ENCODE measurements at places on chromosomes 7 and 10.
A peak's percentile ranks its signal among the peaks of the same experiment; 100 is the strongest.

- peak; percentile 80 for DNase-seq
These were observed 4.6 kb downstream of the DENND11 start for GRCh38 chr7:141697211-141697871.

DNA sequence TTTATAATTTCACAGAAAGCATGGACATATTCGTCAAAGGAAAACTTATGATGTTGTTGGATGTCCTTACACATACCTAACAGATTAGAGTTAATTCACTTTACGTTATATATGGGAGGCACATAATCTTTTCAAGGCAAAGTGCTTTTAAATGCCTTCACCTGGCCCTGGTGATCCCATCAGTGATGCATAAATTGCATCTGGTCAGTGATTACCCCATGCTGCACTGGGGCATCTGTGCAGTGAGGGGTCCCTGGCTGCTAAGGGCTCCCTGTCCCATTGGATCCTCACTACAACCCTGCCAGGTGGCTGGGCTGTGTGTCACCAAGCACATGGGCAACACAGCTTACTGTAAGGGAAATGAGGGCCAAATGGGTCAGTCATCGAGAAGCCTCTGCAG lies 441.1 kb downstream of the RPS24 start:
- DNase-seq: no peak

GRCh38 chr10:115065801-115066200 lies 27.4 kb upstream of the ATRNL1 start:
- DNase-seq: no peak

- DNase-seq: peak; percentile 30
These were observed at the start of gene RBM20 for GRCh38 chr10:110643653-110644597. TSS of gene RBM20 (plus strand) at chr10:110644336. CDS start at chr10:110644455, 119 bp downstream.

DNA sequence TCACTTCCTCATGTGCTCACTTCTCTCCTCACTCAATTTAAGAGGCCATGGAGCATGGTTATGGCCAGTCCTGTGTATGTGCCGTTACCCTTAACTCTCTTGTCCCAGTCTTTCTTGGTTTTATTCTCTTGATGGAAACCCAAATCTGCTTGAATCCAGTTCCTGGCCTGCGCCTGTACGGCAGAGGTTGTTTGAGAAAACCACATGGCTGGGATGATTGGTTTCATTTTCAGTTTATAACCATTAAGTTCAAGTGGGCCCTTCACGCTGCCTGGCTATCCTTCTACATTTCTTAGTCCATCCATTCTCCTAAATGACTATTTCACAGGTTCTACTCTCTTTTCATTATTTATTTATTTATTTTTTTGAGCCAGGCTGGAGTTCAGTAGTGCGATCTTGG lies 1.6 kb upstream of the ZNF239 start:
- DNase-seq: no peak

DNA sequence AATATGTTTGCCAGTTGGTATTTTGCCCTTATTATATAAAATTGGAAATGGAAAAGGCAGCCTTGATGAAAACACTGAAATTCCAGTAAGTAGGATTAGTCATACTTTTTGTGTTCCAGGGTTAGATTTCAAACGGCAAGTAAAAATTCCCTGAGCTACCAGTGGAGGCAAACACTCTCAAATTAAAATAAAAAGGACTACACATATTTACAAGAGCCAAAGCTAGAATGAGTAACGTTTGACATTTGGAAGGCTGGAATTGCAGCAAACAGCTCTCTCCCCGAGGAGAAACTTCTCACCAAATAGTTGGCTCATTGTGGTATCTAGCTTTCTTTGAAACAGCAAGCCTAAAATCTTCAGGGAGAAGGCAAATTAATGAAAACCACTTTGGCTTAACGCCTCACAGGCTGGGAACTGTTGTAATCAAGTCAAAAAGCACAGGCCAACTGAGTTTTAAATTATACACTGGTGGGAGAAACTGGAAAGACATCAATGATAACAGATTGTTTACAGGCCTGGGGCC lies 288.4 kb downstream of the SNX13 start:
- no peak for DNase-seq

- DNase-seq: no peak
These were observed 90.7 kb downstream of the CALD1 start for GRCh38 chr7:134870156-134870555.

- DNase-seq: no peak
These were observed 70.8 kb downstream of the NKX6-2 start for GRCh38 chr10:132714986-132715775.

DNA sequence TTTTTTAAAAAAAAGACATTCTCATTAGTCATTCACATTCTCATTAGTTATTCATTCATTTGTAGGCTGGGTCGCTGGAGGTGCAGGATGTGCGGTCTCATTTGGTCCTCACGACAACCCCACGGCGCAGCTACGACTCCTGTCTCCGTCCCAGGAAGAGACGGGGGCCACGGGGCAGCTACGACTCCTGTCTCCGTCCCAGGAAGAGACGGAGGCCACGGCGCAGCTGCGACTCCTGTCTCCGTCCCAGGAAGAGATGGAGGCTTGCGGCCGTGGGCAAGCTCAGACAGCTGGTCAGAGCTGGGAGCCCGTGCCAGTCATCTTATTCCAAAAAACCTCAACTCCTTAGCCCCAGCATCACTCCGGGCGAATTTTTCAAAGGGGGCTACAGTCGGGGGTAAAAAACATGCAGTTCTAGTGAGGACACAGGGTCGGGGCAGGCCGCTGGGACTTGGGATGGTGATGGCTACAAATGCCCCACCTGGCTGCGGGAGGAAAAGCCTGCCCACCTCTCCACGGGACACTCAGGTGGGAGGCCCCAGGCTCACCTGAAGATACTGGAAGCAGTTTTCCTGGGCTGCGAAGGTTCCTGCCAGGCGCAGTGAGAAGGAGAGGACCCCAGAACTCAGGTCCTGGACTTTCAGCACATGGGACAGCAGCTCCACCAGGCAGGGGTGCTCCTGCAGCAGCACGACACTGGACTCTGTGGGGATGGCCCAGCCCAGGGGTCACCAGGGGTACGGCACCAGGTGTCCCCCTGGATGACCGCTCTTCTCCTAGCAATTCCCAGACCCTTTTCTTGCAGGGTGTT lies 8.3 kb downstream of the BRAT1 start:
- DNase-seq: no peak

GRCh38 chr10:72276421-72277339 lies 3.0 kb downstream of the DDIT4 start:
- DNase-seq: no peak

DNA sequence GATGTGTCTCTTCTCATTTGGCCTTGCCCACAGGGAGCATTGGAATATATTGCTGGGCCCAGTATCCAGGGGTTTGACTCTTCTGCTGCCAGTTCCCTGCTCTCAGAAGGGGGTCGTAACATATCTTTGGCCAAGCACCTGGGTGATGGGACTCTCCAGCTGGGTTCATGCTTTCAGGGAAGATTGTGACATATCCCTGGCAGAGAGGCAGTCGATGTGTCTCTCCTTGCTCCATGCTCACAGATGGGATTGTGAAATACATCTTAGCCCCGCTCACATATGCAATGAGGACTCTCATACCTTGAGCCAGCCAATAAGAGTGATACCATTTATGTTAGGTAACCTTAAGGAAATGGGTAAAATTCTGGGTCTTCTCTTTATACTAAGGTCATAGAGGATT lies 39.2 kb upstream of the ZNF680 start:
- DNase-seq: no peak

- no peak for DNase-seq
These were observed 65.6 kb downstream of the SLC29A4 start for GRCh38 chr7:5348134-5349004.

DNA sequence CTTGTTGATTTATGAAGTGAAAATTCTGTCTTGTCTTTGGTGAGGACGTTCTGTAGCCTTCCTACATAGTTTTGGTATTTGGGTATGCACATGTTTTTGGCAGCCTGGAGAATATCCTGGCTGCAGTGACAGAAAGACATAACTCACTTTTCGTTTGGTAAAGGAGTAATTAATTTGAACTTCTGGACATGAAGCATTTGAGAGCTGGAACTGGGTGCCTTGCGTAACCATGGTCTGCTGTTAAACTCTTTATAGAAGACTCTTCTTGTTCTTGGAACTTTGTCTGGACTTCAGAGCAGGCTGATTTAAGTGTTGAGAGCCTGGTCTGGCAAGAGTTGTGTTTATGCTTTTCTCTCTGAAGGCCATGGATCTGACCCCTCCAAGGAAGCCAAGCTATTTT lies 231.3 kb downstream of the LRMDA start:
- no peak for DNase-seq

DNA sequence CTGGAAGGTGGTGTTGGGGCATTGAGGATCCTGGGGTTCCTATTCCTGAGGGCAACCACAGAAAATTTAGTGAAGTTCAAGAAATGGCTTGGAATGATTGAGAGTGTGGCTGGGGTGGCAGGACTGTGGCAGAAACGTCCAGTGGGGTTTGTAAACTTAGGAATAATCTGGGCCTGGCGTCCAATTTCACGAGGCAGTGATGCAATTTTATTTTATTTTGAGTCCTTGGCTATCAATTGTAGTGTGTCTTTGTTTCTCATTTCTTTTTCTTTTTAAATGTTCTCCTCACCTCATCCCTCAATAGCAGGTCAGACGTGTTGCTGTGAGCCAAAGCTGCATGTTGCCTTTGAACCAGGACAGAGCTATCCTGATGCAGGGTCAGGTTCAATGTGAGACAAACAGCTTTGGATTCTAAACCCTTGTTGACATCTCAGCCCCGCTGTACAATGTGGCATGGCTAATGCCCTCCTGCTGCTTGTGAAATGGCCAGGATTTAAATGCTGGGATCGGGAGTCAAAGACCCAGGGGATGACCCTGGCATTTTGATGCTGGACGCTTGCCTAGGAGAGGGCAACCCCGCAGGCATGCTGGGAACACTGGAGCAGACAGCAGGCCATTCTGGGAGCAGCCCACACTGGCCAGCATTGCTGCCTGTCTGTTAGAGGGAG lies 64.8 kb downstream of the RBM20 start:
- DNase-seq: no peak

DNA sequence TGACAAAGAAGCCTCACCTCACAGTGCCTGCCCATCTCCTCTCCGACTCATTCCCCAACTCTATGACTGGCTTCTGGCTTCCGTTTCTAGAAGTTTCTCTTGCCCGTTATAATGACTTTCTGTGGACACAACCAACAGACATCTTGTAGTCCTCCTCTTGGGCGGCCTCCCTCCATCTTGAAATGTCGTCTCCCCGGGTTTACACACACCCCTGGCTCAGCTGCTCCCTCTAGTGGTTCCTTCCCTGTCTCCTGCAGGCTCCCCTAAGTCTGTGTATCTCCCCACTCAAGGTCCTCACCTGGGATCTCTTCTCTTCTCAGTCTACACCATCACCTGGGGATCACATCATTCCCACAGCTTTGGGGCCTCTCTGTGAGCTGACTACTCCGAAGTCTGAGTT lies 123.4 kb upstream of the NEBL start:
- peak; percentile 38 for DNase-seq

DNA sequence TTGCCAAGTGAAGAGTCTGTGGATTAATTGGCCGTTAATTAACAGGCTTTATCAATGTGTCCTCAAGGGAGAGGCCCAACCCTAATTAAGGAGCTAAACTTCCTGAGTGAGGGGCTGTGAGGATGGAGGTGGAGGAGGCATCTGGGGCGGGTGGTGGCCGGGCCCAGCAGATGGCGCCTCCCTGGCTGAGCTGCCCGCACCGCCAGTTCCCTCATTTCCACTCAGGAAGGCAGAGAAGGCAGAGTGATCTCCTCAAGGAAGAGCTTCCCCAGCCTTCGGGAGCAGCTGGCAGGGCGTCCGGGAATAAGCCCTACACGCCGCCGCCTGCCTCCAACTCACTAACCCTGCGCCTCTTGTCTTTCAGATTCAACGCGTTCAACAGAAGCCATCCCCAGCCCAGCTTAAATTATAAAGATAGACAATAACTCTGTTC lies 112.2 kb downstream of the CYTH3 start:
- peak; percentile 78 for DNase-seq

- no peak for DNase-seq
These were observed 91.2 kb upstream of the GPR141 start for GRCh38 chr7:37592366-37592765.

- no peak for DNase-seq
These were observed 7.7 kb downstream of the HTR7 start for GRCh38 chr10:90849956-90850749.

- no peak for DNase-seq
These were observed 2.2 kb downstream of the GIMAP4 start for GRCh38 chr7:150569245-150569955.

GRCh38 chr7:1842321-1843221 lies 172.5 kb downstream of the ELFN1 start:
- no peak for DNase-seq

Measured in H54 (cell line).